ENCODE measurements at places on chromosomes 7 and 10. TPM values are rescaled to one million over a fixed set of nuclear protein-coding genes. Genes with fewer than 3 reads are reported as not detected.

- DNase-seq: no peak
These were observed 49.2 kb upstream of the MGMT start for GRCh38 chr10:129417870-129418269.

BCL7B gene
- total RNA-seq: 75.5 TPM

DNA sequence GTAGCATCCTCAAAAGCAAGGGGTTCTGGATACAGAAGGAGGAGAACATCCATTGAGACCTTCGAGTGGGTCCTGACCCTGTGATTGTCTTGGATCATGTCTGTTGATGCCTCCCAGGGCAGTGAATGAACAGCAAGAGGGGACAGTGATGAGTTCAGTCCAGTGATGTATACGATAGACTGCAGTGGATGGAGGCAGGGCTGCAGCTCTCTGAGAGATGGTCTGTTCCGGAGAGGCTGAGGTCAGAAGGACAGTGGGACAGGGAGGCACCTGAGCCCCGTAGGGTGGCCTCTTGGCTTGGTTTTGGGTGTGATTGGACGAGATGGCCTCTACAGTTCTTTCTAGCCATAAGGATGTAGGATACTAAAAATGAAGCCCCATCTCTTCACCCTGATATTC, 280.4 kb downstream of the CAMK1D start:
- DNase-seq: no peak

RARRES2 gene
- total RNA-seq: 195 TPM

DNA sequence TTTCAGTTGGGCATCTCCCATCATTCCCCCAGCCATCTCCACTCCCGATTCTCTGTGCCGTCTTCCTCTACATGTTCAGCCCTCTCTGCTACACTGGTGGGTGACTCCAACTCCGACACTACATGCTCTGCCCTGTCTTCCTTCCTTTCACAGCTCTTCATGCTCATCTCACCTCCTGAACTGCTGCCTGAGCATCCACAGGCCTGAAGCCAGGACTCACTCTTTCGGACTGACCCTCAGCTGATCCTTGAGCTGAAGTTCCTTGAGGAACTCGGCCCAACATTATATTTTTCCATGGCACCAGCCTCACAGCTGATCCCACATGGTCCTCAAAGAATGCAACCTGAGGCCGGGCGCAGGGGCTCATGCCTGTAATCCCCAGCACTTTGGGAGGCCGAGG, 538.4 kb downstream of the PTPRN2 start:
- no peak for DNase-seq

DNA sequence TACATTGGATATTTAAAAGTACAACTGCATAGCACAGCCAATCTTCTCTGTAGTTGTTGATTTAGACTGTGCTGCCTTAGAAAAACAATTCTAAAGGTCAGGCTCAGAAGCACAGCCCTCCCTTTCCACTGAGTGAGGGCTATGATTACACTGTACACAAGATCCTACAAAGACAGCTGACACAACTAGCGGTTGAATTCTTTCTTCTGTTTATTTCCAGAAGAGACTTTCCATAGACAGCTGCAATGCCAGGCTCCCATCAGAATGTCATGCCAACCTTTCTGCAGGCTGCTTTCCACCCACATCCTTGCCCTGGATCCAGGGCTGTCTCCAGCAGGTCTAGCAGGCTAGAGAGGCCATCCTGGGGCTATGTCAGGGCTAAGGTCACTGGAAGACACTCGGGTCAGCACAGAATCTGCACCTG, 39.3 kb downstream of the FAM13C start:
- no peak for DNase-seq

- DNase-seq: no peak
These were observed 31.2 kb downstream of the LDB3 start for GRCh38 chr10:86699541-86699940.

GRCh38 chr7:44216521-44217222, 15.9 kb downstream of the YKT6 start:
- DNase-seq: peak; percentile 42

PDZD7 gene
- total RNA-seq: 0.33 TPM

EFCAB10 gene
- not detected for total RNA-seq

TMEM184A gene
- 0.26 TPM for total RNA-seq

- DNase-seq: no peak
These were observed 64.4 kb downstream of the SEPTIN7 start for GRCh38 chr7:35865287-35865686.

DNA sequence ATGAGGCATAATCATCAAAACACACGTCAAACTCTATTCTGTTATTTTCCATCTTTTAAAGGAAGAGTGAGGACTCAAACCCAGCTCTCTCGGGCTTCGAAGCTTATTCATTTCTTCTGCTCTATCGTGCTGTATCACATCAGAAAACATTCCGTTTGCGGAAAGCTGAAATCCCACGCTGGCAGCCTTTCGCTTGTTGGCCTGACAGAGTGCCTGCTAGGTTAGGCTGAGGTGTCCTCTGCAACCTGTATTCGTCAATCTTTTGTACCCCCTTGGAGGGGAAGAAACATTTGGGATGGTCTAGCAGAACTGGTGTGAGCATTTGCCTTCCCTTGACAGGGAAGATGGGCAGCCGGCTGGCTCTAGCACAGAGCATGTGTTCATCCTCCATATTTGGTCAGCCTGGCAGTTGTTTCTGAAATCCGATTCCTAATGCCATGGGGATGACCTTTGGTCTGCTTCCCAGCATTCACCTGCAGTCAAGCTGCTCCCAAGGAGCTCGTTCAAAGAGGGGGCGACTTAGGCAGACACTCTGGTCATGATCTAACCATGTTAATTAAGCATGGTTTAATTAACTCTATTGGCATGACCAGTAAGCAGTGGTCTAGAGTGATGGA, 55.2 kb downstream of the TACC2 start:
- DNase-seq: no peak

SCART1 gene
- 0.94 TPM for total RNA-seq

DNA sequence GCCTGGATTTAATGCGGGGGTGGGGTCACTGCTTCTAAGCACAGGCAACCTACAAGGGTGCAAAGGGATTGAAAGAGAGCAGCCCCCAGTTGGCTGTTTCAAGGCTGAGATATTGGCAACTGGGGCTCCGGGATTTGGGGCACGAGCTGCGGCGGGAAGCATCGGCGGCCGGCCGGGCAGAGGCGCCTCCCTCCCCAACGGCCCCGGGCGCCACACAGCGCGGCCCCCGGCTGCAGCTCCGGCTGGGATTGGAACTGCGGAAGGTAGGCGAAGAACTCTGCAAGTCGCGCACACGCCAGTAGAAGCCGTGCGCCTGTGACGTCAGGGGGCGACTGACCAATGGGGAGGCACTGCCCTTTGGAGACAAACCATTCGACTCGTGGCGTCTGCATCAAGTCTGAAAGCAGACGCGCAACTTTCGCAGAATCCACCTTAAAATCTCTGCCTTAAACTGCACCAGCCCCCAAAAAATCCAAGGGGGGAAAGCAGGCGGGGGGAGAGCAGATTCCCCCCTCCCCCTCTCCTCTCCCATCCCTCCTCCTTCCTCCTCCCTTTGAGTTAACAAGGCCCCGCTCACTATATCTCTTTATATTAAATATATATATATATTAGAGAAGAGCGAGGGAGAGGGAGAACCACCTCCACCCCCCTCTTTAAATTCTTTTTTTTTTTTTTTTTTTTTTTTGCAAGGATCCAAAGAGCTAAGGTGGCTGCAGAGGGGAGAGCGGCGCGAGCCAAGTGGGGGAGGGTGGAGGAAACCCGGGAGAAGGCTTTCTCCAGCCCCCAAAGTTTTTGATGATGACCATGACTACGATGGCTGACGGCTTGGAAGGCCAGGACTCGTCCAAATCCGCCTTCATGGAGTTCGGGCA, at the start of gene DLX6:
TSS of gene DLX6 (plus strand) at position 371 of the 872 bp plus-strand sequence. CDS start at position 796, 425 bp downstream.
- peak; percentile 58 for DNase-seq

GRCh38 chr7:34675749-34676374, 17.8 kb downstream of the NPSR1 start:
- DNase-seq: no peak

HOXA4 gene
- 1.9 TPM for total RNA-seq

DNA sequence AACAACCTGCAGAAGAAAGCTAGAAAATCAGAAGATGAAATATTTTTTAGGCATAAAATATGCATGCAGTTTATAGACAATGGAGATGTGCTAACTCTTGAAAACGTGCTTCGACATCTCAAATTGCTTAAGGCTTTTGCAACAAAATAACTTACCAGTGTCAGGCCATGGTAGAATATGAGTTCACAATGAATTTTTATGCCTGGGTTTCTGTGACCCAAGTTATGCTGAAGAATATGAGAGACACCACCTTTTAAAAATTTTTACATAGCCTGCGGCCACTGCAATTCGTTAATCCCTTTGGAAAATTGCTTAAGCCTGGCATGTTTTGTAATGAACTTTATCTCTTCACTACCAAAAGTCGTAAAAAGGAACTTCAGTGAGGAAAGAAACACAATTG, 170.1 kb upstream of the AKR1E2 start:
- DNase-seq: no peak

DNA sequence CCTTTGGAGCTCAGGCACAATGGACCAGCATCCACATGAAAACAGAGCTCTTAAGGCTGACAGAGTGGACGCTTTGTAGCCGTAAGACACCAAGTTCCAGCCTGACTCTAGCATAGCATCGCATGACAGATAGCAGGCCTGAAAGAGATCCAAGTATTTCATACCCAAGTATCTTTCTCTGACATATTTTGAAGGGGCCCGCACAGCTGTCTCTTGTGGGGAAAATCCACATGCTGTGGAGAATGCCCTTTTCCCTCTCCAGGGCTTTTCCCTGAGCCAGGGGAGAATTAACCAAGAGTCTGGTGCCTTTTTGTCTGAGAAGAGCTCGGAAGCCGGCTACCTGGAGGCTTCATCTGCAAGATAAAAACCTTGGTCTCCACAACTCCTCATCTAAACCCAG, 51.0 kb downstream of the CFAP46 start:
- DNase-seq: no peak

GRCh38 chr10:81019029-81019890, 481.6 kb downstream of the SH2D4B start:
- DNase-seq: no peak

- no peak for DNase-seq
These were observed 471.5 kb upstream of the NRG3 start for GRCh38 chr10:81403451-81403850.

- peak; percentile 59 for DNase-seq
These were observed 208.7 kb upstream of the ZNF32 start for GRCh38 chr10:43857206-43857930.

OPTN gene
- total RNA-seq: 99.7 TPM

DNA sequence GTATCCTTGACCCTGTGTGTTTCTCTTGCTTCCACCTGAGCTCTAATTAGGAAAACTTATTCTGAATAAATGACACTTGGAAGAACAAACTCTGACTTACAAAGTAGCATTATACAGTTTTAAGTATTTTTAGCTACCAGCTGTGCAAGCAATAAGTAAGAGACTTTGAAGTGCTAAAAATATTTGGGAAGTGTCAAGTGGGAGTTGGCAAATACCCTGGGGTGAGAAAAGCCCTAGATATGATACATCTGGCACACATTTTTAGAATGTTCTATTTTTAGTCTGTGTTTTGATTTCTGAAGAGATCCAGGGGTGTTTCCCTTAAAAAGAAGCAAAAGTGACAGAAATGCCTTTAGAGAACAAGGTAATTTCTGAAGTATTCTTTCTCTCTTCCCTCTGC, 132.7 kb upstream of the TEX47 start:
- no peak for DNase-seq

MBLAC1 gene
- 4.1 TPM for total RNA-seq

- DNase-seq: no peak
These were observed 398.8 kb downstream of the TFEC start for GRCh38 chr7:115631782-115632181.

GRCh38 chr7:23685731-23686130, 5.7 kb downstream of the FAM221A start:
- no peak for DNase-seq

GARIN1A gene
- total RNA-seq: 5.0 TPM

DNA sequence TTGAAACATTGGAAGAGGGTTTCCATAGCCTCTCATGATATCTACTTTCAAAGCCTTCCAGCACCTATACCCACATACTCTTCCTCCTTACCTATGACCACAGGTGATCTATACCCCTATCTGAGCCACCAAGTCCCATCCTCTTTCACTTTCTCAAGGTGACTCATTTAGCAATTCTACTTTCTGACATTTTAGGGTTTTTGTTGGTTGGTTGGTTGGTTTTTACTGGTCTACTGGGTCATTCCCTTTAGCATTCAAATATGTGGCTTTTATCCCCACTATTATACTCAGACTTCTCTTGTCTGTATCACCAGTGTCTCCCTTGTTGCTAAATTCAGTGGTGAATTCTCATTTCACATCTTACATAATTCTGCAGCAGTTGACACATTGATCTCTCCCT, 130.4 kb upstream of the STEAP4 start:
- DNase-seq: no peak

ATG9B gene
- not detected for total RNA-seq

- DNase-seq: no peak
These were observed 9.9 kb downstream of the OR9A2 start for GRCh38 chr7:143016996-143017395.

DNA sequence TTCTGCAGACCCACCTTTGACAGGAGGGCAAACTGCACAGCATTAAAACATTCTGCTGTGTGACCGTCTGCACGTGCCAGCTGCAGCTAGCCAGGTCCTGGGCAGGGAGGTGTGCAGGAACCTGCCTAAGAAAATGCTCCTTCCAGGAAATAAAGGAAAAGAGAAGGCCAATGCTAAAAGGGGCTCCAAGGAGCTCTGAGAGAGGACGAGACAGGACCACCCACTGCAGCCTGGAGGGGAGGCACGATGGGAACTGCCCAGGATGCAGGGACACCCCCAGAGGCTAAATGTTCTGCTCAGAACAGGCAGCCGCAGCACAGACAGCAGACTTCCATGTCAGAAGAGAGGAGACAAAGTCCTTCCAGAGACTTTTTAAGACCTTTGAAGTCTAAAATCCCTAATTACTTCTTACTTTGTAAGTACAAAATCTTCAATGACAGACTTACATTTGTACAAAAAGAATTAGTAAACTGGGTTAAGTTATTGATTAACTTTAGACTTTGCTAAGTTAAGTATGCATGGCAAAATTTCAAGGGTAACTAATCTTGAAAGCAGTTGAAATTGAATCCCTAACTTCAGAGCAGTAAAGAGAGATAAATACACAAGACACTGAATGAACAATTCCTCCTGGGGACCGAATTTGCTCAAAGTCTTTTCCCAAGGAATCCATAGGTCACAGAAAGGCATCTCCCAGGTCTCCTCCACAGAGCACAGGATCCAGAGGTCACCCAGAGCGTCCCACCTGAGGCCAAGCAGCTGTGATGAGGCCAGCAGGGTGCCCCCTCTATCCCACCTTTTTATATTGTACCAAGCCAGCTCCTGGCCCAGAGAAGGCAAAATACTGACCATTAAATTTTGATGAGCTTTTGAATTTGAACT, 21.5 kb downstream of the HSPA12A start:
- no peak for DNase-seq

GRCh38 chr7:33816106-33816505, 89.2 kb upstream of the BMPER start:
- DNase-seq: no peak

TSPAN33 gene
- total RNA-seq: 12.8 TPM

DNA sequence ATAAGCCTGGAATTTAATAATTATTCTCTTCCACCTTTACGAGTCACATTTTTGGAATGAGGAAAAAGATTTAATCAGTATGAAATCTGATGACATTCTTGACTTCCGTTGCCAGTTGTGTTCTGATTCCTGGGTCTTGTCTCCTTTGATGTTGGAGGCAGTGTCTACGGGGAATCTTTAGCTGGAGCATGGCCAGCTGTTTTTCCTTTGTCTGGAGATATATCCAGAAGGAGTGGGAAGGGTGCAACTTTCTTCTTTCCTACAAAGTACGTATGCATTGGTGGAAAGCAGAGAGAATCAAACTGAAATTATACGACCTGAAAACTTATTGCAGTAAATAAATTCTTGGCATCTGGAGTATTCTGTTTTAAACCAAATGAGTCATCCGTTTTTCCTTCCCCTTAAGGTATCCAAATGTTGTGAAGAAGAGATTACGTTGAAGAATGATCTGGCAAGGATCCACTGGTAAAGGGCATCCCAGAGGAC, 6.9 kb upstream of the GNG11 start:
- DNase-seq: no peak

TMEM139 gene
- 5.9 TPM for total RNA-seq

All from right cardiac atrium (tissue), 5 donors.